ENCODE measurements at places on chromosomes 16 and 17. TPM values are rescaled to one million over a fixed set of nuclear protein-coding genes. Genes with fewer than 3 reads are reported as not detected.

- H3K36me3 ChIP-seq = peaks cover 50% of the 10 kb centered on the region
- no peaks in the 10 kb centered on the region for H3K27me3 ChIP-seq
- H3K4me3 ChIP-seq = no peak overlapping the region
- DNase-seq = no peak
These were observed 3.7 kb downstream of the VEZF1 start for GRCh38 chr17:57984261-57984890.

- H3K36me3 ChIP-seq = no peaks in the 10 kb centered on the region
- no peak for DNase-seq
- H3K4me1 ChIP-seq = peaks cover 6% of the 10 kb centered on the region
- H3K27me3 ChIP-seq = no peaks in the 10 kb centered on the region
- no peak overlapping the region for H3K27ac ChIP-seq
- H3K4me3 ChIP-seq = no peak overlapping the region
These were observed 19.7 kb upstream of the TEX2 start for GRCh38 chr17:64282753-64283080.

DNA sequence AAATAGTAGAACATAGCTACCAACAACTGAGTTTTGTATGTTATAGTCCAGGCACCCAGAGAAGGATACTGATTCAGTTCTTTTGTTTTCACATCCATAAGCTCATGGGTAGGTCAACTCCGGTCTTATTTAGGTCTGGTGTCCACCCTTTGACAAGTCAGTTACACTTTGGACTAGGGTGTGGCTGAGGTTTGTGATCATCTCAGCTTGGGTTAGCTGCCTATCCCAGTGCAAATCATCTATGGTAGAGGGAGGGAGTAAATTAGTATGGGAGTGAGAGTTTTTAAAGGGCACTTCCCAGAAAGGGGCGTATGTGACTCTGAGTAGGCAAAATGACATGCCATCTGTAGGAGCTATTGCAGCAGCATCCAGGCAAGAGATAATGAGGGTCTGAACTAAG, 66.1 kb downstream of the TANC2 start:
- H3K36me3 ChIP-seq = no peaks in the 10 kb centered on the region
- no peak overlapping the region for H3K27ac ChIP-seq
- H3K27me3 ChIP-seq = no peaks in the 10 kb centered on the region
- no peak overlapping the region for H3K4me3 ChIP-seq

The SEPTIN12 gene
- total RNA-seq = not detected

The SEPTIN1 gene
- 413 TPM for total RNA-seq

DNA sequence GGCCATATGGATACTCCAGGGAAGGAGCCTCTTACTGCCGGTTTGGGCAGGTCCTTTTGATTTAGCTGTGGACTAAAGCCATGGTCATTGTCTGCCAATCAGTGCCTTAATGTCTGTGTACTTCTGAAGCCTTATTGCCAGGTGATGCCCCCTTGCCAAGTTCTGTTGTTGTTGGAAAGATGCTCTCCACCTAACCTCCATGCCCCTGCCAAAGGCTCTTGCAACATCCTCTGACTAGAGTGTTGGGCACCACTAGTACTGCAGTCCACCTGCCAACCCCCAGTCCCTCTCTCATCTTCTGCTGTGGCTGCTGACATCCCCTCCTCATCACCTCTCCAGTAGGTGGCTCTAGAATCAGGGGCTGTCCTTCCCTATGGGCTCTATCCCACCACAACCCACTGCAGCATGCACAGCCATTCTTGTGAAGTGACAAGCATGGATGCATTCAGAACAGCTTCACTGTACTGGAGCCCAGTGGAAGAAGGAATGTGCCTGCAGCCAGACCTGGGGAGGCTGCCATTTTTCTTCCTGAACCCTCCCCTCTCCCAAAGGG, 375.3 kb upstream of the CDH5 start:
- H3K4me3 ChIP-seq = no peak overlapping the region
- no peak overlapping the region for H3K27ac ChIP-seq
- H3K36me3 ChIP-seq = no peaks in the 10 kb centered on the region
- DNase-seq = no peak

DNA sequence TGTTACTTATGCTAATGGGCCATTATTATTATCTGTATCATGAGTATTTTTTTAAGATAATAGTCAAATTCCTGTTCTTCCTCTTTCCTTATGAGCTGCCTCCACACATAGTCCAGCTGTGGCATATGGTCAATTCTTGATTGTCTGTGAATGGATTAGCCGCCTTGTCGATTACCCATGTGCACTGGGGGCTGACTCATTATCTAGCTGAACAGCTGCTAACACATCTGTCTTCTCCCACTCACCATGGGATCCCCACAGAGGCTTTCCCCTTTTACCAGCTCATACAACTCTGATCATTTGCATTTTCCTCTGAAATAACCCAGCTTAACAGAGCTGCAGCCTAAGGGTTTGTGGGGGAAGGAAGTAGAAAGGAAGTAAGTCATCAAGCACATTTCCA, 915.0 kb downstream of the CDH11 start:
- no peaks in the 10 kb centered on the region for H3K36me3 ChIP-seq
- no peak overlapping the region for H3K4me3 ChIP-seq
- DNase-seq = no peak
- no peak overlapping the region for H3K27ac ChIP-seq
